ENCODE measurements at places on chromosomes 2 and 18. TPM values are rescaled to one million over a fixed set of nuclear protein-coding genes. Genes with fewer than 3 reads are reported as not detected.

DNA sequence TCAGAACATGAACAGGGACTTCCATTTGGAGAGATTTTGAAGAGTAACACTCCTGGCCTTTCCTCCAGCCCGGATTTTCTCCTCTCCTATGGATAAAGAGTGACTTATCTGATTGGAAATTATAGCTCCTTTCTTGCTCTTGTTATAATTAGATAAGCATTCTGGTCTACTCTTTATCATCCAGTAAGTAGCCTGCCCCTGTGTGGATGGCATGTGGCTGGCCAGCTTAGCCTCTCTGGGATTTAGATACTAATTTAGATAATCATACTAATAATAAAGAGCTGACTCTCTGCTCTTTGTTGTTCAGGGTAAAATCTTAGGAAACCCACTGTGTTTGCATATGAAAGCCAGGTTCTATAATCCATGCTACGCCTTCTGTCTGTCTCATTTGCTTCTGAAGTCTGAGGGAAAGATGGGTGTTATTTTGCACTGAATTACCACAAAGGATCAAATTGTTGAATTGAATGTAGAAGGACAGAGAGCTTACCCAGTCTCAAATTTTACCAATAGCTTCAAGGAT lies 438.8 kb downstream of the SPAG16 start:
- DNase-seq, result peak; percentile 15

DNA sequence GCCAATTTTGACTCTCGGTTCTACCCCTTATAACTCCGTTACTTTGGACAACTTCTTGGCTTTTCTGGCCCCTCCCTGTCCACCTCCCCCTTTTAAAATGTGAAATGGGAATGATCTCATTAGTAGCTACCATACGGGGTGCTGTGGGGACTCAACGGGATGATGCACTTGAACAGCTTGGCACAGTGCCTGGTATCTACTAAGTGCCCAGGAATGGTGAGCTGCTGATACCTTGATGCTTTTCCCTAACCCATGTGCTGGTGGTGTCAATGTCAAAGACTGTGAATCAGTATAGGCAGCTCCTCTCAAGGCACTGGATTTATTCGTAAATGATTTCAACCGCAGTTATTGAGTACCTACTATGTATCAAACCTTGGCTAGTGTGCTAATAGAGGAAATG lies 204.2 kb downstream of the LOXHD1 start:
- DNase-seq, result no peak

- DNase-seq, result no peak
Observed at GRCh38 chr18:57816208-57816954, 13.3 kb upstream of the ATP8B1 start.

DNA sequence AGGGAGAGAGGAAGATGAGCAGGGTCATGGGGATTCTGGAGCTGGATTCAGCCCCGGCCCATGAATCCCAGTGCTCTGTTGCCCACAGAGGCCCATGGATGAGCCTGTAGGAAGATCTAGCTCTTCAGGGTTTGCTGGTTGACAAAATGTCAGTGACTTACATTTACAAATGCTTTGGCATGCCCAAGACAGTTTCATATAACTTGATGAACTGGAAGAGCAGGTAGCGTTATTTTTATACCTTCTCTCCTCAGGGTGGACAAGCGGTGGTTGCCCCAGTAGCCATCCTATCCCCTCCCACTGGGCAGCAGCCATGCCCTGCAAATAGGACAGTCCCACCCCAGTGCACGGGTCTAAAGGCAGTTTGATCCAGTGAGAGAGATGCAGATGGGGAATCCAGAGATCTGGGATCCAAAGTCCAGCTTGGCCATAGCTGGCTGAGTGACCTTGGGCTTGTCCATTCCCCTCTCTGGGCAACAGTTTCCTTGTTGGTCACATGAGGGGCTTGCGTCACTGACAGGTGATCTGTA lies 21.5 kb upstream of the KCNK3 start:
- no peak for DNase-seq

GRCh38 chr2:77567723-77568122 lies 45.5 kb upstream of the LRRTM4 start:
- DNase-seq, result no peak

GRCh38 chr2:234279637-234280036 lies 217.2 kb downstream of the ARL4C start:
- no peak for DNase-seq

DNA sequence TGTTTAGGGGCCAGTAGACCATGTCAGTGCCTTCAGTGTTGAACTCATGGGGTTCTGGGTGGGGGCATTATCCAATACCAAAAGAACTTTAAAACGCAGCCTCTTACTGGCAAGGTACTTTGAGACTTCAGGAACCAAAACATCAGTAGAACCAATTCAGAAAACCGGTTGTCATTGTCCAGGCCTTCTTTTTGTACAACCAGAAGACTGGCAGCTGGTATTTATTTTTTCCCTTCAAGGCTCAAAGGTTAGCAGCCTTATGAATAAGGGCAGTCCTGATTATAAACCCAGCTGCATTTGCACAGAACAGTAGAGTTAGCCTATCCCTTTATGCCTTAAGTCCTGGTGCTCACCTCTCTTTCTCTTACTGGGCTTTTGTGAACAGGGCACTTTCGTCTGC lies 113.8 kb upstream of the EML6 start:
- DNase-seq, result no peak

GRCh38 chr2:69348781-69349180 lies 38.2 kb downstream of the GFPT1 start:
- peak; percentile 36 for DNase-seq

- peak; percentile 80 for DNase-seq
Observed at GRCh38 chr2:174024524-174025270, 59.5 kb upstream of the SP3 start.

DNA sequence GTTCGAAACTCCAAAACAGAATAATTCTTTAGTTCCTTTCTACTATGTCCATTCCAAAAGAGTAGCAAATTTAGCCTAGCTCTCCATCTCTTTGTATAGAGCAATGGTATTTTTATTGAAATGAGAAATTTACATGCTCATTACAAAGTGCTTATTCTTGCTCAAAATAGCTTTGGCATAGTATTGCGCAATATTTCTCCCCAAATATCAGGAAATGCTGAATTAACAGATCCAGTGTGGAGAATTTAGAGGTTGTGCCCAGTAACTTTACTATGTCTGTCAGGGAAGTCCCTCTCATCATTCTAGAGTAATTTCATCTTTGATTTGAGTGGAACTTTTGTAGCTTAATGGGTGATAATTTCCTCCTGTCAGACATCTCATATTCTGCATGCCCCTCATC lies 425.9 kb upstream of the PIK3C3 start:
- DNase-seq, result no peak

GRCh38 chr18:30510882-30511281 lies 531.7 kb downstream of the DSC3 start:
- no peak for DNase-seq

- DNase-seq, result peak; percentile 11
Observed at GRCh38 chr2:24304098-24304497, 56.2 kb downstream of the ITSN2 start.

DNA sequence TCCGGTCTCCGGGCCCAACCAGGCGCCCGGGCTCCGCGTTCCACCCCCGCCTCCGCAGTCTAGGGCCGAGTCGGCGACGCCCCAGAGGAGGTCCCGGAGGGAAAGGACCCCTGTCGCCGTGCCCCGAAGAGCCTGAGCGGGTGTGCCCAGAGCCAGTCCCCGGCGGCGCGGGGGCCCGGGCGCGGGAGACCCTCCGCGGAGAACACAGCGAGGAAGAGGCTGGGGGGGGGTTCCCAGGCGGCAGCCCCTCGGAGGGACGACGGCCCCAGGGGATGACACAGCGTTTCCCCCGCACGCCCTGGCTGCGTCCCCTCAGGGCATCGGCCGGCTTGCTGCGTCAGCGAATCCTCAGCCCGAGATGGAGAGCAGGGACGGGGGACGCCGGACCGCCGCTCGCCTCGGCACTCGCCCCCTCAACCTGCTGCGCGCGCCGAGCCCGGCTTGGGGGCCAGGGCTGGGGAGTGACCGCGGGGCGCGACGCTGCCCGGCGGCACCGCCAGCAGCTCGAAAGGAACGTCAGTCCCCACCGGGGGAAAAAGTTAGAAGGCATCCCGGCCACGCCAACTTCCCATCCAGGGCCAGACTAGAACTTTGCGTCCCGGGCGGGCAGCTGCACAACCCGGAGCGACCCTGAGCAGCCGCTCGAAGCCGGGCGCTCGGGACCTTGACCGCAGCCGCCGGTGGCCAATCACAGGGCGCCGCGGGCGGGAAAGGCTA lies 711 bp downstream of the SFXN5 start:
- DNase-seq, result peak; percentile 80

- no peak for DNase-seq
Observed at GRCh38 chr2:37402636-37403035, 58.2 kb downstream of the QPCT start.

- peak; percentile 39 for DNase-seq
Observed at GRCh38 chr18:62814132-62814759, 98.9 kb downstream of the PHLPP1 start.

GRCh38 chr2:219045937-219046550 lies 4.7 kb upstream of the CFAP65 start:
- peak; percentile 85 for DNase-seq

DNA sequence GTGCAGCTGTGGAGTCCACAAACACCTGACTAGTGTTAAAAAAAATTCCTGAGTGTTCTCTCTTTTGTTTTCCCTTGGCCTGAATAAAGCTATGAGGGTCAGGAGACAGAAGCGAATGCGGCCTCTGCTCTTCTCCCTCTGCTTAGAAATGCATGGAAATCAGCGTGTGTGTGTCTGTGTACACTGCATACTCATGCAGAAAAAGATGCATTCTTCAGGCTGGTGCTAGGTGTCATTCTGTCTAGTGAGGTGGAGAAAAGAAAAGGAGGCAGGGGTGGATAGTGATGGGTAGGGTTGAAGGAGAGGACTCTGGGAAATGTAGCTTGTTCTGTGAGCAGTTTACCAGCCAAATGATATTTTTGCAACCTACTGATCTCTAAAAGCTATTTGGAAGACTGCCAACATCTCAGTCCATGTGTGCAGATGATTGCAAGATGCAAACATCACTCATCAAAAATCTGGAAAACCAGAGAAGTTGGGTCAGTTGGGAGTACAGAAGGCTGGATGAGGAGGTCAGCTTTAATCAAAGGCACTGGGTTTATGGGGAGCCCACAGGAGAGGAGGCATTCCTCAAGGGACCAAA lies 177.7 kb downstream of the INSIG2 start:
- no peak for DNase-seq

DNA sequence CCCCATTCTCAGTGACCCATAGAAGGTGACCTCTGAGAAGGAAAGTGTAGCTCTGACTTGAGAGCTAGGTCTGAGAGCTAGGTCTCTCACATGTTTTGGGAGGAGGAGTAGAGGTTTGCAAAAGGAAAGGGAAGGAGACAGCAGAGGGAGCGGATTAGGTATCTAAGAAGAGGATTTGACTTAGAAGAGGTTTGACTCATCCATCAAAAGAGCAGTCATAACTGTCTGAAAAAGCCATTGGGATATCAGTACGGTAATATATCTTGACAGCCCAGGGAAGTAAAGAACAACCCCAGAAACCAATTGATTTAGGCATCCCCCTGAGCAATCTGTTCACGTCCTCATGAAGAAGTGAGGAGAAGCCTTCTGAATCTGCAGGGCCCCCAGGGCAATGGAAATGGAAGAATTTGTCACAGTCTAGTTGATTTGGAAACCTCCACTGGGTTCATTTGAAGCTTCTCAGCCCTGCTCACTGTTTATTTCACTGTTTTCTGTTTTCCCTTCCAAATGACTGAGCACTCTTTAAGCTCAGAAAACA lies 19.3 kb downstream of the OXER1 start:
- DNase-seq, result no peak

DNA sequence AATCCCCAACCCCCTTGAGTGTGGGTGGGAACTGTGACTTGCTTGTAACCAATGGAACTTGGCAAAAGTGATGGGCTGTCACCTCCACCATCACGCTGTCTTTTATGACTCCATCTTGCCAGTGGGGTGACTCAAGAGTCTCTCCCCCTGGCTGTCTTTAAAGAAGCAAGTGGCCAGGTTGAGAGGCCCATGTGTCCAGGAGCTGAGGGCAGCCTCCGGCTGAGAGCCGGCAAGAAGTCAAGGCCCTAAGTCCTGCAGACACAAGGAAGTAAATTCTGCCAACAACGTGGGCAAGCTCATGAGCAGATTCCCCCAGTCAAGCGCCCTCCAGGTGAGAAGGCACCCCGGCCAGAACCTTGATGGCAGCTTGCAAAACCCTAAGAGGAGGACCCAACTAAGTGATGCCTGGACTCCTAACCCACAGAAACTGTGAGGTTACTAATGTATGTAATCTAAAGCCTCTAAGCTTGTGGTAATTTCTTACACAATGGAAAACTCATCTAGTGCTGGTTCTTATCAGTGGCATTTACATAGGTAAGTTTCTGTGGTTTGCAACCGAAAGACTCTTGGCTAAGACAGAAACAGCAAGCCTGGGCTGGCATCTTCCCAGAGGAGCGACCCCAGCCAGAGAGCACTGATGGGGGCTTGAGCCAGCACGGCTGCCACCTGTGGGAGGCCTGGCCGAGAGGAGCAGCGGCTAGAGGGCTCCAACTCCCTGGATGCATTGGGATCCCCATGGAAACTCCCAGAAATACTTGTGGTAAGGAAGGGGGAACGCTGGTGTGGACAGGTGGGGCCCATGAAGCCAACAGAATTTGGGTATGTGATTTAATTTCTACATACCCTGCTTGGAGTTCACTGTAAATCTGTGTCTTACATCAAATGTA lies 49.3 kb downstream of the CIB4 start:
- no peak for DNase-seq

GRCh38 chr2:219497495-219498279 lies 1.0 kb upstream of the GMPPA start:
- DNase-seq, result peak; percentile 76

DNA sequence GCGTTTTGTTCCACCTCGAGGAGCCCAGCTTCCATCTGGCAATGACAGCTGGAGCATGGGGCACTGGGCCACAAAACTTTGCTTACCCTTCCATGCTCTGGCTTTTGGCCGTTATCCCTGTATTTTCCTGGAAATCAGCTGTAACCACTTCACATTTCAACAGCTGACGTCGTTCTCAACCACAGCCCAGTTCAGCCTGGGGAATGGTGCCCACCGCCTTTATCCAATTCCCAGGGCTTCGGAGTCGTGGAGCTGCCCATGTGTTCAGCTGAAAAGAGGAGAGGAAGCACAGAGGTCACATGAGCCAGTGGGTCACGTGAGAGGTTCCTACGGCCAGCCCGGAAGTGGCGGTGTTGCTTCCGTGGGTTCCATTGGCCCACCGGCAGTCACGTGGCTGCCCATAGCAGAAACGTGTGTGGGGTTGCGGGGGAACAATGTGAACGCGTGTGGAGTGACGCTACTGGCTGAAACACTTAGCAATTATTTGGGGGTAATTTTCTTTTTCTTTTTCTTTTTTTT lies 16.7 kb upstream of the EDAR start:
- DNase-seq, result no peak

FHL2 gene
- total RNA-seq, result 17.8 TPM

GKN1 gene
- not detected for total RNA-seq

REG3A gene
- total RNA-seq, result not detected

CERS6 gene
- 50.8 TPM for total RNA-seq

REG1B gene
- total RNA-seq, result not detected

PTPRN gene
- 4.2 TPM for total RNA-seq

RANBP2 gene
- total RNA-seq, result 109 TPM

HDHD2 gene
- 54.4 TPM for total RNA-seq

IL18R1 gene
- 0.07 TPM for total RNA-seq

All from neural progenitor cell (in vitro differentiated cells).